Erythroblast (primary cell): ENCODE measurements at places on chromosomes 13 and 19.
A peak's percentile ranks its signal among the peaks of the same experiment; 100 is the strongest.

- no peak for DNase-seq
Measured at GRCh38 chr19:48554385-48555091, 2.6 kb downstream of the SULT2B1 start.

DNA sequence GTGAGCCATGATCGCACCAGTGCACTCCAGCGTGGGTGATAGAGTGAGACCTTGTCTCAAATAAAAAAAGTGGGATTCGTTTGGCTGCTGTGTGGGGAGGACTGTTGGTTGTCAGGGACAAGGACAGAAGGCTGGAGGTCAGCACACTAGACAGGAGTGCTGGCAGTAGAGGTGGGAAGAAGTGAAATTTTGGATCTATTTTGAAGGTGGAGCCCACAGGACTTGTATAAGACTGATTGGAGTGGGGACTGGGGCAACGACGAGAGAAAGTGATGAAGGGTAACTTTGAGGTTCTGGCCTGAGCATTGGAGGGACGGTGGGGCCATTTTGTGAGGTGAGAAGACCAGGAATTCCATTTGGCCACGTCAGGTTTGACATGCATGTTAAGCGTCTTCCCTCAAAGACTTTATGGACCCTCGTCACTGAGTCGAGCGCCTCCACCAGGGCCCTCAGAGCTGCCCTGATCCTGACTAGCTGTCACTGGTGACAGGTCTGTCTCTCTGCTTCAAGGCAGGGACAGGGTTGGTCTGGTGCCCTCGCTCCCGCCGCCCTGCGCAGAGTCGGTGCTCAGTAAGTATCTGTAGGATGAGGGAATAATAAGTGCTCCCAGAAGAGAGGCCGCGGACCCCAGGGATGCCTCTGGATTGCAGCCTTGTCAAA is 673 bp downstream of the CTU1 start:
- DNase-seq: peak; percentile 47

- DNase-seq: no peak
Measured at GRCh38 chr13:73933795-73934194, 200.4 kb downstream of the KLF12 start.

DNA sequence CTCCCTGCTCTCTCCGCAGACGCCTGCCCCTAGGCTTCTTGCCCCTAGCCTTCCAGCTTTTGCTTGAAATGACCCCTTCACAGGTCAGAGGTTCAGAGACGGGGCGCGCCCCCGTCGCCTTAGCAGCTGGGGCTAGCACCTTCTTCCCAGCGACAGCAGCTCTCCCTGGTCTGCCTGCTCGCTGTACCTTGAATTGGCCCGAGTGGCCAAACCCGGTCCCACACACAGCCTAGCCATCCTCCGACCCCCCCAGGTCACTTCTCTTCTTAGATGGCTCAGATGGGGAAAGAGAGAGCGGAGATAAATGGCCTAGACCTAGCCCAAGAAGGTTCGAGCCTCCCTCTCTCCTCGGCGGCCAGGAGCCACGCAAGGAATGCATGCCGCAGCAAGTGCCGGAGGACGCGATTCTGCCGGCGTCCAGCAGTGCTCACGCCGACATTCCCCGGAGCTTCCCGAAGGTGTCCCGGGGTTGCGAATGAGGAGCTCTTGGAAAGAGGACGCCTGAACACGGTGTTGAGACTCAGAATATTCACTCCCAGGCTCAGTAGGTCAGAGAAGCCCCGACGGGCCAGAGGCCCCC is 1.3 kb downstream of the CDX2 start:
- no peak for DNase-seq

- DNase-seq: no peak
Measured at GRCh38 chr13:32228330-32229041, 86.7 kb downstream of the ZAR1L start.

DNA sequence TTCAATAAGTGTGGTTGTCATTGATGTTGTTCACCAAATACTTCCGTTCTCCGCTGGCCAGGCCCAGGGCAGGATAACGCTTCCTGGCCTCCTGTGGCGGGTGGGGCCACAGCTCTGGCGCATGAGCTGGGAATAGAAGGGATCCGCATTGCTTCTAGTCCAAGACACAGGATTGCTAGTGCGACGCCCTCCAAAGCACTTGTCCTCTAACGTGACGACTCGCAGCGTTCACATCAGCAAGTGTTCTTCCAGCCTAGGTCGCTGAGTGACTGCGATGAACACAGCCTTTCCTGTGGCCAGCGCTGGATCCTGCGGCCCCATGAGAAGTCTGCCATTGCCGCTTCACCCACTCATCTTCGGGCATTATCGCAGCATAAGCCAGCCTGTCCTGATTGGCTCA is 39.4 kb downstream of the VSTM2B start:
- no peak for DNase-seq

GRCh38 chr13:86193281-86193680 is 394.1 kb upstream of the SLITRK6 start:
- DNase-seq: no peak

GRCh38 chr19:54183431-54183830 is 5.9 kb downstream of the MBOAT7 start:
- DNase-seq: no peak

DNA sequence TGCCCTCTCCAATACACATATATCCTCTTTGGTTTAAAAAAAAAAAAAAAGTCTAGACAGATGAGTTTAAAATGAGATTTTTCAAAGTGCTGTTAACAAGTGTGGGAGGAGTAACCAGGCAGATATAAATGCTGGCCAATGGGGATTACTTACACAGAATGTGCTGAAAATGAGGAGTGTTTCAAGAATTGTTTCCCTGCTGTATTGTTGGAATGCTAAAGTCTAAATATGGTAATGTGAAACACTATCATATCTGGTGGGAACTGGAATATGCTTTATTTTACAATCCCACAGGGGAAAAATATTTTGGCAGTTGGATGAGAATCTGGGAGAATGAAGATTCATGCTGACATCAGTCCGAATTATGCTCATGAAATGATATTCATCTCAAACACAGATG is 250.7 kb downstream of the DCT start:
- DNase-seq: no peak

DNA sequence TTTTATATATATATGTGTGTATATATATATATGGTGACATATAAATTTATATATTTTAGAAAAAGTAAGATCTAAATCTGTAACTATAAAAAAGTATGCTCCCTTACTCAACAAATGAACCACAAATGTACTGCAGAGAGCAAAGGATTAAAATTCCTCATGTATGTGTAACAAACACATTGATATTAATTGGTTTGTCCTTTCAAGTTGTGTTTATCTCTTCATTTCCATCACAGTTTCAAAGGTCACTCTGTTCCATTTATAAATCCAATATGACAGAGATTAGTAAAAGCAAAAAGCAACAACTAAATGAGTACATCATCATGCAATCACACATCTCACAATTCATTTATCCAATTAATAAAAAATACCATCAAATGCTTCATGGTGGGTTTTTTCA is 247.9 kb downstream of the DACH1 start:
- DNase-seq: no peak

- peak; percentile 3 for DNase-seq
Measured at GRCh38 chr13:26628706-26629105, 71.2 kb downstream of the WASF3 start.

DNA sequence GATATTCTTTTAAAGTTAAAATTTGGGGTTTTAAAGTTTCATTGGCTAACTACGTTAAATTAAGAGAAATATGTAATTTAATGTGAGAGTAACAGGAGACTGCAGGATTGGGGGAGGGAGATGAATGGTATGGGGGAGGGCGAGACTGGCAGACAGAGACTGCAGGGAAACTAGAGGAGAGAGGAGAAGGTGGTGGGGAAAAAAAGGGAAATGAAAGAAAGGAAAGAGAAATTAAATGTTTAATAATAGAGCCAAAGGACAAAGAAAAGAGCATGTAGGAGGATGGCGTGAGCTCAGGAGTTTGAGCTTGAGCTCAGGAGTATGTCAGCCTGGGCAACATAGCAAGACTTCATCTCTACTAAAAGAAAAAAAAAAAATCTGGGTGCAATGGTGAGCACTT is 115.9 kb downstream of the RFC3 start:
- no peak for DNase-seq

GRCh38 chr13:113672002-113672651 is 5.1 kb downstream of the GRK1 start:
- DNase-seq: no peak

GRCh38 chr19:374886-375235 is 30.3 kb upstream of the MIER2 start:
- no peak for DNase-seq

DNA sequence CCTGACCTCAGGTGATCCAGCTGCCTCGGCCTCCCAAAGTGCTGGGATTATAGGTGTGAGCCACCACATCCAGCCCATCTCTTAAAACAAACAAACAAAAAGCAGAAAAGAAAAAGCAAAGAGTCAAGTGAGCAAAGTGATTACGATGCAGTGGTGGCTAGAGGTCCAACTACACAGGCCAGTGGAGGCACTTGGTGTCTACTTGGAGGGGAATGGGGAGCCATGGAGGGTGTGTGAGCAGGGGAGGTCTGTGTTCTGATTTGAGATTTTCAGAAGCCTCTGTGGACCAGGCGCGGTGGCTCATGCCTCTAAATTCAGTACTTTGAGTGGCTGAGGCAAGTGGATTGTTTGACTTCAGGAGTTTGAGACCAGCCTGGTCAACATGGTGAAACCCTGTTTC is 6.6 kb downstream of the COLGALT1 start:
- no peak for DNase-seq

DNA sequence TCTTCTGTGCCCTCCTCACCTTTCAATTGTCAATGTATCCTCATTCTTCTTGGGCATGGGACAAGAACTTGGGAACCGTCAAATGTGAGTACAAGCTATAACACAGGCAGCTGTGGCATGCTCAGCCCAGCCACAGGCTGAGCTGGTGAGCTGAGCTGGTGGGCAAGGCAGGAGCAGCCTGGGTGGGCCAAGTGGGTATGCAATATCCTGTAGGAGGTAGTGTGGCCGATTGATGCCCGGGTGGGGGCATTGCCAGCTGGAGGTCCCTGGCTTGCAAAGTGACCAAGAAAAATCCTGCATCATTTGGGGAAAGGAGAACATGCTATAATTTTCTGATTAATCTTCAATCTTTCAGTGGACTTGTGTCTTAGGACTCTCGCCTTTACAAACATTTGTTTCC is 507.2 kb upstream of the SLC10A2 start:
- DNase-seq: no peak

- DNase-seq: no peak
Measured at GRCh38 chr13:28539625-28540286, 44.8 kb upstream of the FLT1 start.

GRCh38 chr13:64684685-64685431 is 2545.3 kb downstream of the PCDH9 start:
- DNase-seq: no peak

DNA sequence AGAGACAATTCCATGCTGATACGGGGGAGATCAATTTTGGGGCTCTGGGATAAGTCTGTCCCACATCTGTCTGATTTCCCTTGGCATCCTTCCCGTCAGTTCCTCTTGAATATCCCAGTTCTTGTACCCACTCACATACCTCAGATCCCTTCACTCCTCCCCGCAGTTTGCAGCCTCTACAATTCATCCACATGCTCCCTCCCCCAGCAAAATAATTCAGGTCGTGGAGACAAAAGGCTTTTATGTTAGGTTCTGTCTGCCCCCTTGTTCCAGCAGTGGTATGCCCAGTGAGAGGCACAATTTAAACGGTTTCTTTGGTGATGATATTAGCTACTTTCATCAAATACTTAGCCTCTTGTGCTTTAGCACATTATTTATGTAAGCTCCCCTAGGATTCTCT is 9.6 kb downstream of the RPS16 start:
- no peak for DNase-seq

DNA sequence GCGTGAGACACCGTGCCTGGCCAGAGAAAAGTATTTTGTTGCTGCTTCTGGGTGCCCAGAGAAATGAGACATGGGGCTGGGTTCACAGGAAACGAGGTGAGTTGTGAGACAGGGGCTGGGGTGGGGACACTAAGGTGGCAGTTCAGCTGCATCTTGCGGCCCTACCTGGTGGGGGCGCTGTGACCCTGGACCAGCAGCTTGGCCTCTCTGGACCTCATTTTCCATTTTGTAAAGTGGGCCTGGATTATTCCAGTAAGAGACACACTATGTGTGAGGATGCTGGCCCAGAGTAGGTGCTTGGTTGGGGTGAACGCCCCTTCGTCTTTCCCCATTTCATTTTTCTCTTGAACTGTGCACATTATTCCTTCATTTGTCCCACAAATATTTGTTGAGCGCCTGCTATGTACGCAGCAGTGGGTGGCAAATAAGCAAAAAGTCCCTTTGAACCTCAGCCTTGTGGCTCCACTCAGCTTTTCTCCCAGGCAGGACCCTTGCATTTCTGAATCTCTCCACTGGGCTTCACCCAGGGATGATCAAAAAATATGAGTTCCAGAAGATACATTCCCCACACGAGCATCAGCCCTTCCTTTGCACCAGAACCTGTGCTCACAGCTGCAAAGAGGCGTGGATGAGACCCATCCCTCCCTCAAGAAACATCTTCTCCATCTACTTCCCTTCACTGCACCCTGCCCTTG is 26.6 kb upstream of the OR10H1 start:
- DNase-seq: peak; percentile 26

DNA sequence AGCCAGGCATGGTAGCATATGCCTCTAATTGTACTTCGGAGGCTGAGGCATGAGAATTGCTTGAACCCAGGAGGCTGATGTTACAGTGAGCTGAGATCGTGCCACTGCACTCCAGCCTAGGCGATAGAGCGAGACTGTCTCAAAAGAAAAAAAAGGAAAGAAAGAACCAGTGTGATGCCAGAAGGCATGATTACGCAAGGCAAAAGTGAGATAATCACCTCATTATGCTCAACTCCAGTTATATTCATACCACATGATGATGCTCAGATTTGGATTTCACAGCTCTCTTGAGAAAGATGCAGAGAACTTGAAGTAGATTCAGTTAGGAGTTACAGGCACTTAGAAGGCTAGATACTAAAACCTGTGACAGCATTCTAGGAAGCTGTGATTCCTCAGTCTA is 21.8 kb downstream of the RCBTB1 start:
- no peak for DNase-seq

- DNase-seq: no peak
Measured at GRCh38 chr19:40282920-40283319, 2.2 kb downstream of the AKT2 start.

- no peak for DNase-seq
Measured at GRCh38 chr19:11555246-11555645, 3.8 kb downstream of the ELOF1 start.

DNA sequence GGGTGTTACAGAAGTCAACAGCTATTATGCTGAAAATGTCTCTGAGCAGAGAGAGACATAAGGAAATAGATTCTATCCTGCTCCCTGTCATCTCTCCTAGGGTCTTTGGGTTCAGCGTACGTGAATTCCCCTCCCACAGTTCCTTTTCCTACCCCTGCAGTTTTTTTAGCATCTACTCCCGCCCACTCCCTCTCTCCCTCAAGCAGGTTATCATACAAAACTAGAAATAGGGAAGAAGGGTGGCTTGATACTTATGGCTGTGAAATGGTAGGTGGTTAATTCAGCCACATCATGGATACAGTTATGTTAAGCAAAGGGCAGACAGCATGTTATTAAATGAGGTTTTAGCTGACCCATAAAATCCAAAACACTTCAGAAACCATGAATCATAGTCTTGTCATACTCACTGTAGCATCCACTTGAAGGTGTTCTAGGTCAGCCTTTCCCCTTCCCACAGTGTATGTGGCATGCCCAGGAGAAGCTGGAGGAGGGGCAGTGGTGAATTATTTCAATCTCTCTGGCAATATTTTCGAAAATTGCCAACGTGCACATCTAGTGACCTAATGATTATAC is 236.8 kb upstream of the SERP2 start:
- no peak for DNase-seq
